HS-5 (cell line): ENCODE measurements at places on chromosomes 4 and X.

- DNase-seq = no peak
Measured at GRCh38 chrX:54043541-54044125, 640 bp downstream of the PHF8 start.

GRCh38 chr4:27759611-27760575 lies 899.3 kb downstream of the STIM2 start:
- DNase-seq = no peak

DNA sequence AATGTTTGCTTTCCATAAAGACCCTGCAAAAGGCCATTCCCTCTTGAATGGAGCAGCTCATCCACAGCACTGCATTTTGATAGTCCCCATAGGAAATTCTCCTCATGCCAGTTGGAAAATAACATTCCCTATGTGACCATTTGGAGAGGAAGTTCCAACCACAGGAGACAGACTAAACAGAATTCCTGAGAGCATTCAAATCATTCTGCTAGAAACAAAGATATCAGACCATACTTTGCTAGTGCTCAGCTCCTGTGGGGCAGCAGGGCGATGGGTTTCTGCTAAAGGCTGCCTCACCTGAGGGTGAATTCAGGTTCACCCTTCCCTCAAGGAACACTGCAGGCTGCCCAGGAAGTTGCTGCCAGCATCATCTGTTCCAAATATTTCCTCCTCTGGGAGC lies 58.8 kb downstream of the LNX1 start:
- DNase-seq = no peak

DNA sequence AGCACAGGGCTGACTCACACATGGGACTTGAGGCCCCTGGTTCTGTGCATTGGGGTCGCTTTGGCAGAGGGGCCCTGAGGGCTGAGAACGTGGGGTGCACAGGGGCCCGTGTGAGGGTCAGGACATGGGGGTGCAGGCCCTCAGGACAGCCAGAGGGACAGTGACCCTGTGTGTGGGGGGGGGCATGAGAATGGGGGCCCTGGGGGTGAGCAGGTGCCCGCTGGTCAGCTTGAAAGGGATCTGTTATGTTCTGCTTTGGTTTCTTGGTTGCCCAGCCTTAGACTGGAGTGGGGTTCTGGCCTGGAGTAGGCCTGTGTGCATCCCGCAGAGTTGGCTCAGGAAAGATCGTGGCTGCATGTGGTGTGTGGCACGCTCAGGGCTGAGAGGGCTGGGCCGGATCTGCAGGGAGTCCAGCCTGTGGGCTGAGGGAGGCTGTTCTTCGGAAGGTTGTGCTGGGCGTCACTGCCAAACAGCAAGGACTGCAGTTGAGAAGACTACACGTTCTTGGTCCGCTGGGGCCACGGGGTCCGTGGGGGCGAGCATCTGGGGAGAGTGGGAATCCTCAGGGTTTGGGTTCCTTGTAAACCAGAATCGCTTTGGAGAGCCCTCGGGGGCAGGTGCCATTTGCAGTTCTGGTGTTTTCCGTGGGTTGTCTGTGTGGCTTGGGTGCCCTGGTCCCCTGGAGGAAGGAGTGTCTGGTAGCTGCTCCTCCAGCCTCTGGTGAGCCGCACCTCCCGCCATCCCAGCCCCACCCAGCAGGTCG lies 15.2 kb upstream of the UVSSA start:
- DNase-seq = no peak

- DNase-seq = no peak
Measured at GRCh38 chr4:123455360-123455759, 58.8 kb downstream of the SPRY1 start.

GRCh38 chr4:14168919-14169318 lies 541.4 kb upstream of the BOD1L1 start:
- peak; percentile 95 for DNase-seq

- DNase-seq = no peak
Measured at GRCh38 chr4:56078866-56079265, 130.1 kb downstream of the CEP135 start.

GRCh38 chr4:75126058-75126457 lies 193.1 kb downstream of the PARM1 start:
- DNase-seq = no peak

- no peak for DNase-seq
Measured at GRCh38 chr4:170004651-170005295, 21.4 kb downstream of the MFAP3L start.

- no peak for DNase-seq
Measured at GRCh38 chr4:89121387-89122068, 10.2 kb downstream of the TIGD2 start.

DNA sequence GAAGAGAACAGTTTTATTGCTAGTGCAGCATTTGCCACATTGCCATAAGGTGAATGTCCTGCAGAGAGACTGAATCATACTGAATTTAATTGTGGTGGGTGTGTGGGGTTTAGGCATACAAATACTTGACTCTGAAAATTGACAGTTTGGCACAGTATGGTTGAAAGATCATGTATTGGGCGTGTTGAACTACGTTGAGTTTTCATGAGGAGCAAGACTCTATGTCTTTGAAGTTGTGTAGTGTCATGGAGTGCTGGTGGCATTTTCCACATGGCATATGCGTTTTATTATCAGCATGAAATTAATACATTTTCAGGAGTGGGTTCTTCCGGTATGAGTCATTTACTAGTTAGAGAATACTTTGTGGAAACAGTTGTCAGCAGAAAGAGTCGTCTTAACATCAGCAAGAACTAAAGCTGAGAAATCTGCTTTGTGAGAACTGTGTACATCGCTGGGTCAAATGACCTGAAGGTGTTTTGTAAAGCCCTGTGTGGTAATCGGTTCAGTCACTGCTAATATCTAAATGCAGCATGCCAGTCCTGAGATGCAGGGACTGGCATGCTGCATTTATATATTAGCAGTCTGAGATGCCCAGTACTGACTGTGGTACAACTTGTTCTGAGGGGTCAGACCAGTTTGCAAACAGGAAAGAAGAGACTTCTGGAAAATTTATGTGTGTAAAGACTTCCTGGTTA lies 50.3 kb downstream of the ARHGAP10 start:
- no peak for DNase-seq

DNA sequence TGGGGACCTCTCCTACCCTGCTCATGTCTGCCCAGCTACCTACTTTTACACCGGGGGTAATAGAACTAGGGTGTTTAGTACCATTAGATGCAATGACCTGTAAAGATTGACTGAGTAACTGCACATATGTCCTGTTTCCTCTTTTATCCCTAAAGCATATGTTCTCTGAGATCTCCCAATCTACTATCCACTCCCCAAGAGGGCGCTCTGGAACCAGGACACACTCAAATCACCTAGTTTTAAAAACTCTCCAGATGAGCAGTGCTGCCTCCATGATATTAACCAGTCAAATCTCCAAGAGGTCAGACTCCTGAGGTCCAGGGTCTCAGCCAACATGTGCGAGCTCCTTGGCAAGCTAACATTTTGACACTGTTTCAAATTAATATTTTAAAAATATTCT lies 87.0 kb upstream of the TSPAN5 start:
- DNase-seq = no peak

DNA sequence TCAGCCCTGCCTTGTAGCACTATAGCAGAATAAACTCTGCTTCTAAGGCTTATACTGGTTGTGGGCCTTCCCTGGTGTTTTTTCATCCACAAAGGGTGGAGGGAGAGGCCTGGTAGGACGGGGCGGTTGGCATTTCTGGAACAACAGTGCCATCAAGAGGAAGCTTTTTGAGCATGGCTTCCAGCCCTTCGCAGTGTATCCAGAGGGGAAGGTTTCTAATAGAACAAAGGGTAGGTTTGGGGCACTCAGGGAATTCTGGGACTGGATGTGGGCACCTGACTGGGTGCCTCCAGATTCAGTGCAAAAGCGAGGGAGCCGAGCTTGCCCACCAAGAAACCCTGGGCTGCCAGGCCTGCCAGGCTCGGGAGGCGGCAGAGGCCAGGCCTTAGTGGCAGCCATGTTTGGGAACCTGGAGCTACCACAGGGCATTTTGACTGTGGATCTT lies 229.6 kb upstream of the AGTR2 start:
- DNase-seq = no peak

- no peak for DNase-seq
Measured at GRCh38 chr4:154977228-154977627, 196.2 kb downstream of the RBM46 start.

GRCh38 chr4:72951147-72951546 lies 118.4 kb downstream of the COX18 start:
- DNase-seq = no peak

GRCh38 chrX:108306086-108306485 lies 132.1 kb downstream of the COL4A6 start:
- DNase-seq = no peak

DNA sequence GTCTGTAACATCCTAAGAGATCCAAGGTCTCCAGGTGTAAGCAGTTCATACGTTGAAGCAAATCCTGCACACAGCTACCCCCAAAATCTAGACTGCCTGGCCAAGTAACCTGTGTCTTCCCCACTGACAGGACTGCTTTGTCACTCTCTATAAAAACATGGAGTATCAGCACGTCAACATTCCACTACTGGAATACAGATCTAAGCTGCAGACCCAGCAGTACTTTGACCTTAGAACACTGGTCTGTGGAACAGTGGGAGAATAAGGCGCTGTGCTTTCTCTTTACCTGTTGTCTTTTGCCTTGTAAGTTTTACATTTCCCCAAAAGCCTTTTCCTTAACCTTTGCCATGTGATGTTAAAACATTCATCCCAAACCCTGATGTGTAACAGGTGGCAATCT lies 137.4 kb downstream of the JADE1 start:
- no peak for DNase-seq

- no peak for DNase-seq
Measured at GRCh38 chrX:15549189-15550012, 48.8 kb downstream of the BMX start.

DNA sequence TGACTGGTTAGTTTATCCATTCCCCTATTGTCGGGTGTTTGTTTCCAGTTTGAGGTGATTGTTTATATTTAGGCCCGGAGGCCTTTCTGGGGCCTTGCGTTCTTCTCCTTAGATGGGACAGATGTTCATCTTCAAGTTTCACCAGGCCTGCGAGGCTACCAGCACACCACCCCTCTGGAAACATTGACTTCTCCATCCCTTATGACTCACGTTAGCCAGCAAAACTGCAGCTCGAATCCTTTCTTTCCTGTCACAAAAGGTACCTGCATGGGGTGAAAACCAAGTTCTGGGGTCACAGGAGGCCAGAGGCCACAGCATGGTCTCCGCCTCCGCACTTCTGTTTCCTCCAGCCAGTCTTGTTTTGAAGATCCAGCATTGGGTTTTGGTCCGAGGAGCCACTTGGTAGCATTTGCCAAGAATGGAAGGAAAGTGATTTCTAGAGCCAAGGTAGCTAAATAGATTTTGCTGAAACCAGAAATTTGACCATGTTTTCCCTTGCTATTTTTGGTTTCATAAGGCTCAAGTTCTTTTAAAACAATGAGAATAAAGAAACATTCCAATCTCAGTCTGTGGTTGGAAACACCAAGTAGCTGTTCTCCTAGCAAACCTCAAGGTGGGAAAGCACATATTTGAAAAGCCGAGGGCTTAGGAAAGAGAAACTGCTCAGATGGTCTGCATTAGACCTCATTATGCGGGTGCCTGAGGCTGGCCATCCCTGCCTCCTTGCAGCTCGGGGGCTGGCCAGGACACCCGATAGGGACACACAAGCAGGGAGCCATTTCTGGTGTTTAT lies 5.6 kb downstream of the NYX start:
- no peak for DNase-seq

GRCh38 chrX:42241421-42241820 lies 318.1 kb upstream of the CASK start:
- DNase-seq = no peak

GRCh38 chr4:53748328-53748772 lies 157.1 kb upstream of the LNX1 start:
- no peak for DNase-seq

DNA sequence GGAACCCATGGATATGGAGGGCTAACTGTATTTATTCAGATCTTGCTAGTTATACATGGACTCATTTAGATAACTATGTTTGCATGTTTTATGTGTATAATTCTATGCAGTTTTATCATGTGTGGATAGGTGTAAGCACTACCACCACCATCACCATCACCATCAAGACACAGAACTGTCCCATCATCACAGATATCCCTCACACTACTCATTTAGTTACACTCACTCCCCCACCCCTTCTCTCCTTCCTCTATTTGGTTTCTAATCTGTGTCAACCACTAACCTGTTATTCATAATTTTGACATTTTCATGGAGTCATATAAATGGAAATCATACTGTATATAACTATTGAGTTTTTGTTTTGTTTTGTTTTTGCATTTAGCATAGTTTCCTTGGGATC lies 43.7 kb downstream of the STAG2 start:
- DNase-seq = no peak

GRCh38 chrX:22040184-22040583 lies 8.1 kb downstream of the PHEX start:
- no peak for DNase-seq

GRCh38 chrX:10187421-10187820 lies 30.6 kb downstream of the CLCN4 start:
- no peak for DNase-seq

GRCh38 chr4:147725673-147726072 lies 6.2 kb upstream of the ARHGAP10 start:
- DNase-seq = no peak

DNA sequence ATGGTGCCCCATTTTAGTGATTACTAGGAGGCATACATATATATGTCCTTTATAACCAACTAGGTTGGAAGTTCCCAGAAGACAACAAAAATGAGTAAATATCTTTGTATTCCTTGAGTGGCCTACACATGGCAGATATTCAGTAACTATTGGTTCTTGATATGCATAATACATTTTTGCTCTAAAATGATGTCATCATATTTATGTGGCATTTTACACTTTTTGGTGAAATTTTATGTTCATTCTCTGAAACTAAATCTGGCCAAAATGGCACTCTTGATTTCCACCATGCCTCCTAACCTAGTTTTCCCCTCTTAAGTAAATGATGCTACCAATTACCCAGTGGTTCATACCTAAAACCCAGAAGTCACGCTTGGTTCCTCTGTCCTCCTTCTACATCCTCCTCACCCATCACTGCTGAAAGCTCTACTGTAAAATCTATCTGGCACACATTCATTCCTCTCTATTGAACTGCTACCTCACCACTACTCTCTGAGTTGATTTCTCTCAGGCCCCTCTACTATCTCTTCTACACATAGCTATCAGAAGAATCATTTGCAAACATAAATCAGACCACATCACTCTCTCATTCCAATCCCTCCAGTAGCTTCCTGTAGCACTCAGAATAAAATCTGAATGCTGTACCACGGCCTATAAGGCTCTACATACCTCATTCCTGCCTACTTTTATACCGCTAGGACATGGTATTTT lies 13.4 kb downstream of the SLC10A7 start:
- no peak for DNase-seq
